CD4-positive, alpha-beta T cell treated with Interleukin-17A for 4 hours (primary cell): ENCODE measurements at places on chromosomes 12 and 14.

DNA sequence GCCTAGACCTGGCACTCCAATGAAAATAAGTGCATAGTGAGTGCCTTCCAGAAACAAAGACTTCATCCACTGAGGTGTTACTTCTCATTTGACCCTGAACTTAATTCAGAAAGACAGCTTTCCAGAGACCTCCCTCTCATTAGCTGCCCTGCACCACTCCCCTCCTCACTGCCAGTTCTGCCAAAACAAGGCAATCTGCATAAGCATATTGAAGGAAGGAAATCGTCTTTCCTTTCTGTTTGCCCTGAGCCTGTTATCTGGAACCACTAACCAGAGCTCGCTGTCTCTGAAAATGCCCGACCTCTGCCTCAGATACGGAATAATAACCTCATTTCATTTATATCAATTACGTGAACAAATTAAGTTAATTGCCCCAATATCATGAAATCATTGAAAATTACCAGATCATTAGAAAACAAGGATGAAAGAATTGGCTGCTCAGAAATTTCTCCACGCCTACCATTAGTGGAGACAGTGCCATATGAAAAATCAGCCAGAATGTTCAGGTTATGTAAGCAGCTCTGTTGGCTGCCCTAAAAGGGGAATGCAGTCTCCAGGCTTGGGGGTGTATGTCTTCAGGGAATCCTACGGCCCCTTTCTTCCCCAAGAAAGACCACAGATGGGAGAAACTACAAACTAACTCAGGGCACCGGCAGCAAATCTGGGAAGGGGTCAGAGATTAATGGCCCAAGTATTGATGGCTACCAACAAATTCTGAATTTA is 149.9 kb upstream of the FKBP4 start:
- DNase-seq = no peak

DNA sequence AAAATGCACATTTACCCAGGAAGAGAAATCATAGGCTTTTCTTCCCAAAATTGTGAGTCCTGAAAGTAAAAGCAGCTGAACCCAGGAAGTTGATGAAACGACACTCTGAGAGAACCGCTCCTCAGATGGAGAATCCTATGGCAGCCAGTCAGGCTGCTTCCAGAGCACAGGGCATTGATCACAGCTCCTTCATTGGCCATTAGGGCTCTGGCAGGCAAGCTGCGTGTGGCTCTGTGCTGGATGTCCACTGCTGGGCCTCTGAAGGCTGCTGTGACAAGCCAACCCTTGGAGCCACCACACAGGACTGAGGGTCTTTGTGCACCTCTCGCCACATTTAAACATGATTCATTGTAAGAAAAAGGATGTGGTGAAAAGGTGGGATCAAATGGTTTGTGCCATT is 89.4 kb downstream of the EXOC5 start:
- no peak for DNase-seq

DNA sequence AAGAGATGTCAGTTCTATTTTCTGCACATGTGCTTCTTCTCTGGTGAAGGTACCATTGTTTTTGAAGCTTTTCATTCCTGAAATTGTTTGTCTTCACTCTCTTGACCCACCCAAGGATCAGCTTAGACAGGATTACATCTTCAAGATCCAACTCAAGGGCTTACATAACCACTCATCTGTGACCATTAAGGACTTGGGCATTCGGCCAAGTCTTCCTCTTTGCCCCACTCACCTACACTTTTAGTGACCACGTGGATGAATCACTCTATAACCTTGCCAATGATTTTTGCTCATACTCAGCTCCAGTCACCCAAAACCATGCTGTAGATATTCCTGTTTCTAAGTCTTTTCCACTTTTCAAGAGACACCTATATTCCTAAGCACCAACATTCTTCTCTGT is 36.5 kb upstream of the SSTR1 start:
- DNase-seq = no peak

DNA sequence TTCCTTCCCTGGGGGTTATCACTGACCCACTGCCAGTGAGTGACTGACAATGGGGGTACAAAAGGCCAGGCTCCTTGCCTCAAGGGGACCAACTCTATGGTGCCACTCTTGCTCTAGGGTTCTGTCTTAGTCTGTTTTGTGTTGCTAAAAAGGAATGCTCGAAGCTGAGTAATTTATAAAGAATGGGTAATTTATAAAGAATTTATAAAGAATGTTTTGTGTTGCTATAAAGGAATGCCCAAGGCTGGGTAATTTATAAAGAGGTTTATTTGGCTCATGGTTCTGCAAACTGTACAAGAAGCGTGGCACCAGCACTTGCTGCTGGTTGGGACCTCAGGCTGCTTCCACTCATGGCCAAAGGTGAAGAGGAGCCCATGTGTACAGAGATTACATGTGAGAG is 15.8 kb upstream of the RASSF8 start:
- DNase-seq = no peak

DNA sequence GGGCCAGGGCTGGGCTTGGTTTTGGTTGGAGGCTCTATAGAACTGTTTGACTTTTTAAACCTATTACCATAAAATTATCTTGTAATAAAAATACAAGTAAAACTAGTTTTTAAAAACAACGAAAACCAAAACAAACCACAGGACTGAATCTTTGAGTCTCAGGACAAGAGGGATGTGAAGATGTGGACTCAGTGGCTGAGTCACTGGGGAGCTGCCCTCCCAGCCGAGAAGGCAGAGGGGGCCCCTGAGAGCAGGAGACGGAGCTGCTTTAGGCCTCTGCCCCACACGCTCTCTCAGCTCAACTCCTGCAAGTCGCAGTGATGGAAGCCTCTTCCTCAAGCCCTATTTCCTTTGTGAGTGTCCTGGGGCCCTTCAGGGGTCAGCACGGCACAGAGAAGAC is 59.0 kb downstream of the CDC42BPB start:
- no peak for DNase-seq

GRCh38 chr12:836952-837351 is 84.6 kb downstream of the WNK1 start:
- no peak for DNase-seq

DNA sequence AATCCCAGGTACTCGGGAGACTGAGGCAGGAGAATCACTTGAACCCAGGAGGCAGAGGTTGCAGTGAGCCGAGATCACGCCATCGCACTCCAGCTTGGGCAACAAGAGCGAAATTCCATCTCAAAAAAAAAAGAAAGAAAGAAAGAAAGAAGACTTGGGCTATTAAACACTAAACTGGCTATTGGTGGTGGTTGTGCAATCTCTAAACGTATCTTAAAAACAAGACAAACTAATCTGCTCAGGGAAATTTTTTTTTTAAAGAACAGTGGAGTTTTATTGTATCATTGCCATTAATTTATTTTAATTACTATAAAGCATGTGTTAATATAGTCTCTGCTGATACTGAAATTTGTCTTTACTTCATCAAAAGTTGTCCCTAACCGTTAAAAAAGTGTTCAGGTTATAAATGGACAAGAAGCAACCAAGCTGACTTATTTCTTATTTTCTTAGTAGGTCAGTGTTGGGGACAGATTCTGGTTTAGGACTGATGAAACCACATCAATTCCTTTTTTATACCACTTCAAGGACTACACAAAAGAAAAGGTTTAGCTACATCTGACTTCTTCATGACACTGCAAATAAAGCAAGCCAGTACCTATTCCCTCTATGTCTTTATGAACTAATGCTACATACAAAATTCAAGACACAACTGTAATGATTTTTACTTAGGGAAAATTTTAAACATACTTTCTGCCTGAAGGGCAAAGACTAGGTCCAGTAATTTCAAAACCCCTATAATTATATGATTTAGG is 68.7 kb upstream of the KRAS start:
- DNase-seq = no peak

- DNase-seq = no peak
Measured at GRCh38 chr12:1970331-1970900, 33.8 kb downstream of the DCP1B start.

DNA sequence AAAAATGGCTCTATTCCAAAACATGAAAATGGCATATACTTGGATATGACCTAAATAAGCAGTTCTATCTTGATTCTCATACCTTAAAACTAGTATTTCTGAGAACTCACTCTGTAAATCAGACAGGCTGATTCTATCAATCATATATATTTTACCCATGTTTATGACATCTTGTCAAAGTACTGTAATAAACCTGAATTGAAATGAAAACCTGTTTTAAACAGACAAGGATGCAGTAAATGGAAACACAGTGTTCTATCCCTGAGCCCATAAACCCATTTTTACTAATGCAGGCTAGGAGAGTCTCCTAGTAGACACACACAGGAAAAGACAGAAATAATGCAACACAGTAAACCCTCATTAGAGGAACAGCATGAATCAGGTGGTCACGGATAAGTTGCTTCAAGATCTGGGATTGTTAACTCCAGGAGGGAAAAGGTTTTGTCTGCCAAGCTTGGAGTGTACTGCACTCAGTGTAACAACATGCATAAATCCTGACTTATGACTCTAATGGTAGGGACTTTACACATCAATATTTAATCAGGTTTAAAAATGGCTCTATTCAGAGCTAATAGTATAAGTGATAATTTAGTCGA is 93.6 kb upstream of the CPNE8 start:
- no peak for DNase-seq

- no peak for DNase-seq
Measured at GRCh38 chr12:68815232-68815927, 7.4 kb downstream of the MDM2 start.

GRCh38 chr14:67517083-67517482 is 16.0 kb upstream of the PLEKHH1 start:
- no peak for DNase-seq

- DNase-seq = no peak
Measured at GRCh38 chr12:130945786-130946492, 7.8 kb upstream of the ADGRD1 start.

- no peak for DNase-seq
Measured at GRCh38 chr12:22313963-22314330, 20.6 kb downstream of the ST8SIA1 start.

GRCh38 chr14:93263416-93263815 is 56.4 kb downstream of the UBR7 start:
- no peak for DNase-seq

- DNase-seq = no peak
Measured at GRCh38 chr12:21913823-21914222, 27.4 kb downstream of the ABCC9 start.

GRCh38 chr14:105421723-105422615 is 2.3 kb downstream of the MTA1 start:
- DNase-seq = no peak

DNA sequence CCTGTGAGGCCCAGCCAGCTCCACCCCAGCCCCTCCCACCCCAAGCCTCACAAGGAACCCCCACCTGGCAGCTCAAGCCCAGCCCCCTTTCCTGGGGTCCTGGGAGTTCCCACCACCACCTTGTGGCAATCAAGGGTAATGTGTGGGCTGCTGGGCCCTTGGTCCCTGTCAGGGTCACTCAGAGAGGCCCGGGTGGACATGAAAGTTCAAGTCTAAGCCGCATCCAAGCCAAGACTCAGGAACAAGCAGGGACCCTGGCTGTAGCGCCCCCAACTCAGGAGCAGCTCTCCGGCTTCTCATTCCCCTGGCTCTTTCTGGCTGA is 106.4 kb upstream of the C14orf180 start:
- DNase-seq = no peak

DNA sequence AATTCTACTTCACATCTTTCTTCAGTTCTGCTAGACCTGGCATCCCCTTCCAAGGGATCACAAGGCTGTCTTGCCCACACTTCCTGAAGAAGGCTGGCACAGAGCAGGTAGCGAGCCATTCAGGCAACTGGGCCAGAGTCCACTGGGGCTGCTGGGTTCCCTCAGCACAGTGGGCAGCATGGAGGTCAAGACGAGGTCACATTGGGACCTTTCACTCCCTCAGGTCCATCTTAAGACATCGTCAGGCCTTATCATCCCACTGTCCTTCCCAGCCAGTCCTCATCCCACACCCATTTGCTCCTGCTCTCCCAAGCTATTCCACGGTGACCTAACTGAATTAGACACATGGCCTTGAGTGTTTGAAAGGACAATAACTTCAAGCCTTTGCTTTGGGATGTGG is 143.1 kb upstream of the HIF1A start:
- DNase-seq = no peak
